Natural killer cell (primary cell): ENCODE measurements at places on chromosomes 2 and 18.

DNA sequence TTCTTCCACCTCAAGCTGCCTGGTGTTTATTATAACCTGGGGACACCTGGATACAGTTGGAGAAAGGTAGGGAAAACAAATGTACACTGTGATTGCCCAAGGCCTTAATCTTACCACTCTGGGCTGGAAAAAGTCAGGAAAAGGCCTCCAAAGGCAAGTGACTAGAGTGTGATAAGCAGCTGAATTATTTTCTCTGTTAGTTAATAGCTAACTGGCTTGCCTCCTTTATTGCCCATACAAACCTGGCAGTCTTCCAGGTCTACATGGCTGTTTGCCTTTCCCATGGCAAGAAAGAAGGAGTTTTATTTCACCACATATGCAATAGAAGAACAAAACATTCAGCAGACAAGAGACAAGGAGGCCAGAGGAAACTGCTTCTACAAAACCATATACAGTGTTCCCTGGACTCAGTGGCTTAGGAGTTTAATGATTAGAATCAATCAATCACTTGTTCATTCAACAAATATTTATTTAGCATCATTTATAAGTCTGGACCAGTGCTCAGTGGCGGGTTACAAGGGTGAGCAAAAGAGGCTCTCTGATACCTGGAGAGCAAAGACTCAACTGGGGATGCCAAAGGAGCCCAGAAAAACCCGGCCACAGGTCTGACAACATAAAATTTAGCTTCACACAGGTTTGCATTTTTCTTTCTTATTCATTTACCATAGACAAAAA, 27.5 kb upstream of the SUCLG1 start:
- no peak for DNase-seq

DNA sequence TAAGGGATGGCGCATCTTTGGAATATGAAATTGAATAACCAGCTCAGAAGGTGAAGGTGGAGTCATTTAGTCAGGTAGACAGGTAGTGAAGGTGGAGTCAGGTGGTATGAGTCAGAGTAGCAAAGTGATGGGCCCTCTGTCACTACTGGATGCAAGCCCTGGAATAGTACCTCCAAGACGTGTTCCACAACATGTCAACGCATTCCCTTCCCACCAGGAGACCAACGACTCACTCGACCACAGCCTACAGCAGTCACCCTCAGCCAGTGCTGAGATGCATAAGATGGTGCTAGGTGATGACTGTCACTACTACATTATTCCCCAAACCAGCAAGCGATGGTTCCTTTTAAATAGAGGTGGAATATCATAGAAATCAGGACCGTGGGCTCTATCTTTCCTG, 6.8 kb downstream of the CPLX4 start:
- DNase-seq = no peak

DNA sequence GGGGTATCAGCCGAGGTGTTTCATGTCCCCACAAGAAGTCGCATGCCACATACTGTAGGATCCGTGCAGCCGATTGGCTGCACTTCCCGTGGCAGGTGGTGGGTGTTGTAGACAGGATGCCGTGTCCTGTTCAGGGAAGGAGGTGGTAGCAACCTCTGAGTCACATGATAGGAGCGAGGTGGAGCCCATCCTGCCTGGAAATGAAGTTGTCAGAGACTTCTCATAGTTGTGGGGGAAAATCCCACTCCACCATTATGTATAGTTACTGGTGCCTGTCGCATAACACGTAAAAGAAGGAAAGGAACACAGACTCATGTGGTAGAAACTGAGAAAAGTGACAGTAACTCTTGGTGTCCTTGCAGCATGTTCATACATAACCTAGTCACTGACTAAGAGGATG, 91.4 kb upstream of the IL1R2 start:
- DNase-seq = no peak

GRCh38 chr2:36371070-36371874, 15.7 kb downstream of the CRIM1 start:
- no peak for DNase-seq

DNA sequence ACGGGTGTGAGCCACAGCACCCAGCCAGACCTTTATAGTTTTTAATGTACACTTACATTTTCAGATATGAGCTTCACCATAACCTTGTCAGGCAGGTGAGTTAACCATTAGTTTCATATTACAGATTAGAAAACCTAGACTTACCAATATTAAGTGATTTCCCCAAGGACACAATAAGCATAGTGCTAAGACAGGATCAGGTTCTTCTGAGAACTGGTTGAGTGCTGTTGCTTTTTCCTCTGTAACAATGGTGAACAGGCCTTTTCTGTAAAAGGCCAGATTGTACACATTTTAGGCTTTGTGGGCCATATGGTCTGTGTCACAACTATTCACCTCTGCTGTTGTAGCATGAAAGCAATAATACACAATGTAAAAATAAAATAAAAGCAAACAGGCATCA, 332.0 kb downstream of the PIK3C3 start:
- DNase-seq = no peak

DNA sequence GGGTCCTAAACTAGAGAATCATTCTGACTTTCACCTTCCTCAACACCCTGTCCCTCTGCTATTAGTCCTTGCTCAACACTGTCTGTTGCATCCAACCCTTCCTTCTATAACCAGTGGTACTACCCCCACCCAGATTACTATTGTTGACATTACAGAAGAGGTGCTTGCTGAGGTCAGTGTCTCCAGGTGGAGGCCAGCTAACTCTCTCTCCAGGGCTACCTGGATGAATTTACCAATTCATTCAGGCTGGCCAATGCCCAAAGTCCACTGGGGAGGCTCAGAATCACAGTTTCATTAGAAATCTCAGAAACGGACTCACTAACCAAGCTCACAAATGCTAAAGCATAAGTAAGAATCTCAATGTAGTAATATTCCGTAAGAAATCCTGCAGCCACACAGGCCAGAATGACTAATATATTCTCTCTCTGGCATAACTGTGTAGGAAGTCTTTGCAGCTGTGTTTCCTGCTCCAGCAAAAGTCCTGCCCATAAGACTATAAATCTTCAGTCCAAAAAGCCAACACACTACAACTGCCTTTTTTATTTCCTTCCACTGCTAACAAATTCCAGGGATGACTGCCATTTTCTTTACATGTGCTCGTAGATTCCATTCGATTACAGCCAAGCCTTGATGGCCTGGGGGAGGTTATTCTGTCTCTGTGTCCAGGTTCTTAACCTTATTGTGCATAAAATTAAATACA, 10.0 kb upstream of the TTR start:
- no peak for DNase-seq

DNA sequence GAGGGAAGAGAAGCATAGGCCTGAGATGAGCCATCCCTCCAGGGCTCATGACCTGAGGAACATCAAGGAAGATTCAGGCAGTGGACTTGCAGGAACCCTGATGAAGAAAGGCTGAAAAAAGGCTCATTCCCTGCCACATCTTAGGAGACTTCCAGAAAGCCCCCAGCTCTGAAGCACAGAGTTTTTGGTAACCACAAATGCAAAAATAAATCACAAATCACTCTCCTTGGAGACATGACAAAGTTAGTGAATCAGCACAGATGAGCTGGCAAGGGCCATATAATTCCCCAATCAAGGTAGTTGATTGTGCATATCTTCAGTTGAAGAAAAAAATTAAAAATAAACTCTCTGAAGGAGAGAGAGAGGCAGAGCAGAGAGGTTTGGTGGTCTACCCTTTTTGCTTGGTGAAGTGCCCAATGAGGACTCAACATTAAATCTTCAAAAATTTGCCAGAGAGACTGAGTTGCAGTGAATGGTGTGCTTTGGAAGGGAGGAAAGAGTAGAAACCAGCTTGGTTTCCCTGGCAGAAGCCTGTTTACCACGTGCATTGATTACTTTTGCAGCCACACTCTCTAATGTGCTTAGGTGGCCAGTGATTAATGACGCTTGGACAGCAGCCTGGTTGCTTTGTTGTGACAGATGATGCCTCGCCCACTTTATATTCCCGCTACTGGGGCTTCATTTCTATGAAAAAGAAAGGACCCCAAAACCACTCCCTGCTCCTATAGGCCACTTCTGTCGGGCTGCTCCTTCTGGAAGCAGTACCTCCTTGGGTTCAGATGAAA, 257.4 kb upstream of the SLC14A2 start:
- no peak for DNase-seq

GRCh38 chr18:31072175-31072574, 29.6 kb upstream of the DSC3 start:
- no peak for DNase-seq

GRCh38 chr2:205352593-205352992, 329.7 kb upstream of the NRP2 start:
- DNase-seq = no peak

DNA sequence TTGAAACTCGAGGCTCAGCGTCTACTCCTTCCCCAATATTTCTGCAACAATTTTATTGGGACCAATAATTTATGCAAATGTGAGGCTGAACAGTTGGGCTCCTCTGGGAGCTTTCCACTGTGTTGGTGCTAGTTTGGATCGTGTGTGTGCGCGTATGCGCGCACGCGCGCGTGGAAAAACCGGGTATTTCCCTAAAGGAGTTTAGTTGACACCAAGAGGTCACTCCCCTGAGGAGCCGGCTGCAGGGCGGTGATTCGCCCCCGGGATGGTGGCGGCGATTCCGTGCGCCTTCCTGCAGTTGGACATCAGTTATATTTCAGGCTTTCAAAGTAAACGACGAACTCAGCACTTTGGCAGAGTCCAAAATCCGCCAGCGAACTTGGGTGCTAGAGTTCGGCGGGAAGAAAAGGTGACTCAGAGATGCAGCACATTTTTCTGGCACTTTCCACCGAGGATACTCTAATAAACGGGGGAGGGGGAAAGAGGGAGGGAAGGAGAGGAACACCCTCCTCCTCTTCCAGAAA, 186.5 kb upstream of the FANCL start:
- DNase-seq = no peak

GRCh38 chr2:155240176-155240575, 541.7 kb downstream of the KCNJ3 start:
- no peak for DNase-seq

- no peak for DNase-seq
Observed at GRCh38 chr2:206040525-206040924, 45.4 kb downstream of the INO80D start.

GRCh38 chr2:235000426-235001236, 48.8 kb downstream of the SH3BP4 start:
- no peak for DNase-seq

GRCh38 chr2:7203056-7203467, 285.9 kb downstream of the RNF144A start:
- DNase-seq = peak; percentile 79

DNA sequence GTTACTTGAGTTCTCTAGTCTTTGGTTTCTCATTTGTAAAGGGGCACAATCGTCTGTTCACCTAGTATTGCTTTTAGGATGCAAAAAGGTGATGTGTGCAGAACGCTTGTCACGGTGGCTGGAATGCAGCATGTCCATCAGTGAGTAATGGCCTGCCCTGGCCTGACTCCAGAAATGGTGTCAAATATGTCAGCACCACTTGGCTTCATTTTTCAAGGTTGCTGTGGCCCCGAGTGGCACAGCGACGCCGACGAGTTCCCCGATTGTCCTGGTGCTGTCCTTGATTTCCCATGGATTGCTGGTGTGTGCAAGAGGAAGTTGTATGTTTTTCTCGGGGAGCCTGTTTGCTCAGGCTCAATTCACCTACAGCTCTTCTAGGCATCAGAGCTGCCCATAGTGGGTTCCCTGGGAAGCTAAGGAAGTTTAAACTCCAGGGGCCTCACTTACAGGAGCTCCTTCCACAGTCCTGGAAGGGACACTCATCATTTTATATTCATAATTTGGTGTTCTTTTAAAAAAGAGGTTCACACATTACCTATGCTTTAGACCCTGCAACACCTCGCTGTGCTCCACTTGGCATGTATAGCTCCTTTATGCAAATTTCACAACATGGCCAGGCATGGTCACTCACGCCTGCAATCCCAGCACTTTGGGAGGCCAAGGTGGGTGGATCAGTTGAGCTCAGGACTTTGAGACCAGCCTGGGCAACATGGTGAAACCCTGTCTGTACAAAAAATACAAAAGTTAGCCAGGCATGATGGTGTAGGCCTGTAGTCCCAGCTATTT, 25.6 kb upstream of the ZNF407 start:
- no peak for DNase-seq

DNA sequence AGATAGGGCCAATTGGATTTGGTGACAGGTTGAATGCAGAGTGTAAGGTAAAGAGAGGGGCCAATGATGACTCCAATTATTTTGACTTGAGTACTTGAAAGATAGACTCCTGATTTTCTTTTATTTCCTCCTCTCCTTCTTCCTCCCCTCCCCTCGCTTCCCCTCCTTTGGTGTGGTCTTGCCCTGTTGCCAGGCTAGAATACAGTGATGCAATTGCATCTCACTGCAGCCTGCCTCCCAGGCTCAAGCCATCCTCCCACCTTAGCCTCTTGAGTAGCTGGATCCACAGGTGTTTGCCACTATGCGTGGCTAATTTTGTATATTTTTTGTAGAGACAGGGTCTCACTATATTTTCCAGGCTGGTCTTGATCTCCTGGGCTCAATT, 2.3 kb downstream of the DGUOK start:
- peak; percentile 32 for DNase-seq

GRCh38 chr2:48240912-48241311, 289.0 kb upstream of the STON1 start:
- DNase-seq = no peak

DNA sequence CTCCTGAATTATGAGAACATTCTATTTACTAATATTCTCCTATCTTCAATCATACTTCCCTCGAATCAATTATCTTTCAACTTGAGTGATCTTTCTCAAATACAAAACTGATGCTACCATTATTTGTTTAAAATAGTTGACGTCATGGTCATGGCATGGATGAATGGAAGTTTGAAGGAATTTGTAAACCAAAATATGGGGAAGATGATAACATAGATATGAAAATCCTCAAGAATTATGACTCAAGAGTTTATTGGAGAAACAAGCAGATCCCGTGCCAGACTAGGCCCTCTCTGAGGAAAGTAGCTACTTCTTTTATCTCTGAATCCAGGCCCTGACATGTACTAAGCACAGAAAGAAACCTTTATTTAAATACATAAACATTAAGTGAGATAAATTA, 270.4 kb upstream of the MC4R start:
- no peak for DNase-seq

GRCh38 chr2:53252115-53252514, 515.5 kb upstream of the CHAC2 start:
- no peak for DNase-seq

- DNase-seq = no peak
Observed at GRCh38 chr2:111930409-111930808, 32.0 kb downstream of the MERTK start.

DNA sequence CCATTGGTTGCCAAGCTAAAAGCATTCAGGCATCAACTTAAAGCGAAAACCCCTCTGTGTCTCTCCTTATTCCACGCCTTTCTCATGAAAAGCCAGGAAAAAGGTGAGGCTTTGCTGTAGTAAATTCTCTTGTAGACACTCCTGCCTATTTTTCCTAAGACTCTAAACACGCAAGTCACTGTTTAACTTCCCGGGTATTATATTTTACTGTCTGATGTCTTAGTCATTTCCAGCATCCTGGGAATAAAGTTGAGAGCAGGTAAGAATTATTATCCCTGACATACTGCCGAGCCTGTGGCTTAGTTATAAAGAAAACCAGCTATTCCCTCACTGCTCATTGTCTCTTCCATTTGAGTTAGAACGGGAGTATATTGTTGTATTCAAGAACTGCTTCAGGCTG, 112.4 kb upstream of the GATA6 start:
- DNase-seq = no peak
